ENCODE measurements at places on chromosomes 12 and 14.
A peak's percentile ranks its signal among the peaks of the same experiment; 100 is the strongest.

DNA sequence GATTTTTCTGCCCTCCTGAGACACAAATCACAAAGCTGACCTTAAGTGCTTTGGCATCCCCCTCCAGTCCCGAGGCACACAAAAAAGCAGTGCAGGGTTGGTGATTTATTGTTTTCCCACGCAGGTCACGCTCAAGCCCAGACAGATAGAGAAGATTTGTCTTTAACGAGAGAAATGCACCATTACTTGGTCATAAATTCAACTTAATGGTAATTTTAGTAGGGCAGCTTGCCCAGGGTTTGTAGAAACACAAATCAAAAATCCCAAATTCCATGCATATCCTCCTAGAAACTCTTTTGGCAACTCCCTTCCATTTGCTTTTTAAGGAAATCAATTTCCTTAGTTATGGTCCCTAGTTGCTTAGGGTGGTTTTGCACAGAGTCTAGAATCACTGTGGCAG lies 132.6 kb downstream of the IGF1 start:
- H3K27me3 ChIP-seq, result no peaks in the 10 kb centered on the region
- DNase-seq, result no peak
- no peak overlapping the region for H3K4me3 ChIP-seq
- H3K27ac ChIP-seq, result no peak overlapping the region
- H3K4me1 ChIP-seq, result no peaks in the 10 kb centered on the region
- no peaks in the 10 kb centered on the region for H3K36me3 ChIP-seq

GRCh38 chr12:53254816-53255545 lies 13.1 kb upstream of the ESPL1 start:
- no peaks in the 10 kb centered on the region for H3K27me3 ChIP-seq
- H3K36me3 ChIP-seq, result no peaks in the 10 kb centered on the region
- H3K4me3 ChIP-seq, result no peak overlapping the region
- H3K4me1 ChIP-seq, result peaks cover 41% of the 10 kb centered on the region
- no peak overlapping the region for H3K27ac ChIP-seq

DNA sequence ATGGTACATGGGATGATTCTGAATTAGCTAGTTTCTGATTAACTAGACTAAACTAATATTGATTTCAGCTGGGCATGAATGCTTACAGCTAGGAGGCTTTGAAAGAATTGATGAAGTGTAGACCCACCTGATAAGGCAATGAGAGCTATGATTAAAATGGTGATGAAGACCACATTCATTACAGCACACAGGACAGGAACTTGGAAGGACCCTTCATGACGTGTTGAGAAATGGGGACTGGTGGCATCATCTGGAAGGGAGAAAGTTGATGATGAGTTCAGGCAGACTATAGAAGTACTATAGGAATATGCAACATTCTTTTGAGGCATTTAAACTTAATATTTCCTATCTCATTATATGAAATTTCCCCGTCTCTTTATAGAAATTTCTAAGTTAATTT lies 4.5 kb downstream of the CD69 start:
- H3K27me3 ChIP-seq, result no peaks in the 10 kb centered on the region
- H3K36me3 ChIP-seq, result peaks cover 44% of the 10 kb centered on the region
- H3K27ac ChIP-seq, result no peak overlapping the region
- H3K4me3 ChIP-seq, result peak overlapping the region; percentile 27
- H3K4me1 ChIP-seq, result peaks cover 55% of the 10 kb centered on the region

DNA sequence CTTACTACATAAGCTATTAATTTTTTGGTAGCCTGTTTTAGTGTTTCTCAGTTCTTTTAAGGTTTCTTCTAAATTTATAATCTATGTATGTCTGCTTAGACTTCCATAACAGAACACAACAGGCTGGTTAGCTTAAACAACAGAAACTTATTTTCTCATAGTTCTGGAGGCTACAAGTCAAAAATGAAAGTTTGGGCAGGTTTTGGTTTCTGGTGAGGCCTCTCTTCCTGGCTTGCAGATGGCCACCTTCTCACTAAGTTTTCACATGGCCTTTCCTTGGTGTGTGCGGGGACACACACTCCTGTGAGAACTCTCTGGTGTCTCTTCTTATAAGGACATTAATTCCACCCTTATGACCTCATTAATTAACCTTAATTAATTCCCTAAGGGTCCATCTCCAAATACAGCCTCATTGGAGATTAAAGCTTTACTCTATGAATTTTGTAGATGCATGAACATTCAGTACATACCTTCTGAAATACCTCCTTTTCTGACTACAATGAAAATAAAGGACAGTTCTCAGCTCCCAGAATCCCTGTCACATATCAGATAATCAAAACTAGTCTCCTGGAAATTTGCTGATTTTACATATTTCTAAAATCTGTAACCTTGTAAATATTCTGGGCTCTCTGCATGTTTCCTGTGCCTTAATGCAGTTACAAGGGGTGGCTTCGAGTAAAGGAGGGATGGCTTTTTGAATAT lies 23.2 kb upstream of the BMAL2 start:
- H3K4me1 ChIP-seq, result no peaks in the 10 kb centered on the region
- peaks cover 13% of the 10 kb centered on the region for H3K36me3 ChIP-seq
- H3K27me3 ChIP-seq, result no peaks in the 10 kb centered on the region
- H3K27ac ChIP-seq, result no peak overlapping the region
- no peak for DNase-seq
- H3K4me3 ChIP-seq, result no peak overlapping the region

GRCh38 chr12:44260581-44260980 lies 424.7 kb downstream of the TMEM117 start:
- H3K27ac ChIP-seq, result no peak overlapping the region
- DNase-seq, result no peak
- no peaks in the 10 kb centered on the region for H3K36me3 ChIP-seq

DNA sequence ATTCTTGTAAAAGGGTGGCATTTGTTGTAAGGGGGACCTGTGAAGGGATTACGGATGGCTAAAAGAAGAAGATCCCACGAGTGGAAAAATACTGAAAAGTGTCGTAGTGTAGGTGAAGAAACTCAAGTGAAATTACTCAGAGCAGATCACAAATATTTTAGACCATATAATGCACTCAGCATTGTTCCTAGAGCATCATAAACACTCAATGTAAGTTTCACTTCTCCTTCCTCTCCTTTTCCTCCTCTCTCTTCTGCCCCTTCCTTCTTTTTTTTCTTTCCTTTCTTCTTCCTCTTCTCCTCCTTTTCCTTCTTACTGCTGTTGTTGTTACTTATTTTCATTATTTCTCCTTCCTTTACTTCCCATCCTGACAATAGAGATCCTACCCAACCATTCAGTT lies 445.6 kb downstream of the ADAMTS20 start:
- H3K4me1 ChIP-seq, result no peaks in the 10 kb centered on the region
- no peak for DNase-seq
- no peaks in the 10 kb centered on the region for H3K27me3 ChIP-seq
- no peak overlapping the region for H3K27ac ChIP-seq
- no peaks in the 10 kb centered on the region for H3K36me3 ChIP-seq

- no peak for DNase-seq
- peak overlapping the region; percentile 9 for H3K4me3 ChIP-seq
- H3K27me3 ChIP-seq, result no peaks in the 10 kb centered on the region
- no peaks in the 10 kb centered on the region for H3K36me3 ChIP-seq
- H3K4me1 ChIP-seq, result peaks cover 96% of the 10 kb centered on the region
Observed at GRCh38 chr12:104467346-104467837, 10.6 kb downstream of the CHST11 start.

DNA sequence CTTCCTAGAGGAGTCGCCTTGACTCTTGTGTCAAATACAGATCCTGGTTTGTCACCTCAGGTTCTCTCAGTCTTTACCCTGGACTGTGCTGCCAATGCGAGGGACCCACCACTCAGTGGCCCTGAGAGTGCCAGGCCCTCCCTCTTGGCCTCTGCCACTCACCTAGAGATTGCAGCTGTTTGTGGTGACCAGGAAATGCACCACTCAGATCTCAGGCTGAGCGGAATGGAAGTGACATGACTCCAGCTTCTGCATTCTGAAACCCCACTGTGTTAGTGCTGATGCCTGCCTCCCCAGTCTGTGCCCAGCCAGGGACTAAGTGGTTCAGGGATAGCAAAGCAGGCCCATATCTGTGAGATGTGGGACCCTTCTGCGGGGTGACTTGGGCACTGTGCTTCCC lies 27.8 kb upstream of the NEDD1 start:
- DNase-seq, result no peak
- H3K27me3 ChIP-seq, result peaks cover 4% of the 10 kb centered on the region
- no peak overlapping the region for H3K4me3 ChIP-seq
- H3K4me1 ChIP-seq, result no peaks in the 10 kb centered on the region
- H3K27ac ChIP-seq, result no peak overlapping the region

GRCh38 chr12:130027798-130028197 lies 124.0 kb upstream of the TMEM132D start:
- DNase-seq, result no peak
- H3K36me3 ChIP-seq, result no peaks in the 10 kb centered on the region
- H3K27ac ChIP-seq, result no peak overlapping the region
- no peaks in the 10 kb centered on the region for H3K4me1 ChIP-seq
- H3K27me3 ChIP-seq, result no peaks in the 10 kb centered on the region

GRCh38 chr12:12577786-12578185 lies 15.1 kb upstream of the DUSP16 start:
- no peaks in the 10 kb centered on the region for H3K36me3 ChIP-seq
- DNase-seq, result no peak
- no peak overlapping the region for H3K27ac ChIP-seq

- H3K4me3 ChIP-seq, result no peak overlapping the region
- H3K4me1 ChIP-seq, result peaks cover 12% of the 10 kb centered on the region
- peak; percentile 57 for DNase-seq
- no peaks in the 10 kb centered on the region for H3K27me3 ChIP-seq
- H3K27ac ChIP-seq, result no peak overlapping the region
Observed at GRCh38 chr14:100383727-100384158, 60.6 kb downstream of the SLC25A47 start.

GRCh38 chr14:56324856-56325699 lies 206.9 kb downstream of the PELI2 start:
- no peak overlapping the region for H3K4me3 ChIP-seq
- no peaks in the 10 kb centered on the region for H3K27me3 ChIP-seq
- no peak for DNase-seq
- no peak overlapping the region for H3K27ac ChIP-seq

DNA sequence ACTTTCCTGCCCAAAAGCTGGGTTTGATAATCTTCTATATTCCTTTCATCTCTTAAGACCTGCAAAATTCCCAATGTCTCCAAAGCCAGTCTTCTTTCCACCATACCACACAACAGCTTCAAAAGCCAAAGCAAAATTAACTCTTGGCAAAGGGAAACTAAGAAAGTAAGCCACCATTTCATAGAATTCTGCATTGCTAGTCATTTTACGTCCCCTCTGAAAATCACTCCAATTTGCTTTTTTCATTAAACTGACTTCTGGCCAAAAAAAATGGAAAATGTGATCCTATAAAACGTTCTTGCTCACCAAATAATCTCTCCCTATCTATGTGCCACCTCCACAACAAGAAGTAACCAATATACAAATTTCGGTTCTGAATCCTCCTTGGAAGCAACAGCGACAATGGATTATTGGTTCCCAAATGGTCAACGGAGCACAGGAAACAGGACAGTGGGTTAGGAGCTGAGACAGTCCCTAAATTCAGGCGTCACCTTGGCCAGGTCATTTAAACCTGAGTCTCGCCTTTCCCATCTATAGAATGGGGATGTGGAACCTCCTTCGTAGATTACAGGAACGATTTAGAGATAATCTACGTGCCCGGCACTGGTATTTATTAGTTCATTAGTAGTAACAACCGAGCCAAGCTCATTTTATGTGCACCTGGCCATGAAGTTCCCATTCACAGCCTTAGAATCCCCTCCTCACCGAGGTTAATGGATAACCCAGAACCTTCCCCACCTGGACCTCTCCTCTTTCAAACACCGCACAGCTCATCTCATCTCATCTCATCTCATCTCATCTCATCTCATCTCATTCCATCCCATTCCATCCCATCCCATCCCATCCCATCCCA lies 1.2 kb downstream of the NT5DC3 start:
- DNase-seq, result no peak
- H3K27ac ChIP-seq, result no peak overlapping the region
- H3K27me3 ChIP-seq, result no peaks in the 10 kb centered on the region

DNA sequence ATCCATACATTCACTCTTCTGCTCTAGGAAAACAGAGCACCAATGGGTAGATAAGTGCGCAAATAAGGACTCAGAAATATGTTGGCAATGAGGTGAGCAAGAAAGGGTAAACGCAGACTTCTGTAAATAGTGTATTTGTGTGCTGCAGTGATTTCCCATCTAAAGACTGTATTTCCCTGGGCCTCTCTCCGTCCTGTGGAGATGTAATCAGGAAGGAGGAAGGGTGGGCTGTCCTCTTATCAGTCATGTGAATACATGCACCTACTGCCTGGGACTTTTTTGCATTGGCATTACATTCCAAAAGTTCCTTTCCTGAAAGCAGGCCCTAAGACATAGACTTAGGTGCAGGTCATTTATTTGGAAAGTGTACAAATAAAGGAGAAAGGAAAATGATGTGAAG lies 114.5 kb downstream of the OTOGL start:
- H3K36me3 ChIP-seq, result no peaks in the 10 kb centered on the region
- H3K4me1 ChIP-seq, result no peaks in the 10 kb centered on the region
- H3K4me3 ChIP-seq, result no peak overlapping the region
- DNase-seq, result no peak
- no peak overlapping the region for H3K27ac ChIP-seq

DNA sequence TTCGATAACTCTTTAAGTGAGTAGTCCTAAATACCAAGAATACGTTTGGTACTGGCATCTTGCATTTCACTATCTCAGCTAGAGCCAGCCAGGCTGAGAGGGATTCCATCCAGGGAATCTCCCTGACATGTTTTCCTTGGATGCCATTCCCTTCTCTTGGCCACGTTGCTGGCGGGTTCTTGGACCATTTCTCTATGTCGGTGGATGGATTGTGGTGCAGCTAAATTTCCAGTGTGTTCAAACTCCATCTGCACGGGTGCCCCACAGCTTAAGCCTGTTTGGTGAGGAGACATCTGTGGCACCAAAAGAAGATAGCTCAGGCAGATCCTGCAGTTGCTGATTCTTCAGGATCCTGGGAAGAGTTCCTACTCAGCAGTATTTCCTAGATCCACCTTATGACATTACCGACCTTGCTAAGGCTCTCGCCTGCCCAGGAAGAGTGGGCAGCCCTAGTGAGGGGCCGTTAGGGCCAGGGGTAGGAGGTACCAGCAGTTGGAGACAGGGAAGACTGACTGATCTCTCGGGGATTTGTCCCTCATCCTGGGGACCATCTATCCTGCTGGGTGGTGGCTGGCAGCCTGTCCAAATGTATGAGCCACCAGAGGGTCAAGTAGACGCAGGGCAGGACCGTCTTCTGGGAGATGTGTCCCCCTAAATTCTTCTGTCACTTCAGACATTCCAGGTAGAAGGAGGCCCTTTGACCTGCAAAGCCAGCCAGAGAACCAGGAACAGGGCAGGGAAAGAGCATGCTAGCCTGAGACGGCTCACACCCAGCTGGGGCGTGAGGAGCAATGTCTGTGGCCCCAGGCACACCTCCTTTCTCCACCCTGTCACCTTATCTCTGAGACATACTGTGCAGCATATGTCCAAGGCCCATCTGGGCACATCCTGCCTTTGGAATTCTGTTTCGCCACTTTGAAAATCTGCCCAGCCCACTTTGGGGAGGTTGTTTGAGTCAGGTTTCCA lies 72.6 kb upstream of the CAPRIN2 start:
- no peak for DNase-seq
- no peak overlapping the region for H3K27ac ChIP-seq
- peaks cover 6% of the 10 kb centered on the region for H3K4me1 ChIP-seq
- H3K4me3 ChIP-seq, result no peak overlapping the region
- no peaks in the 10 kb centered on the region for H3K36me3 ChIP-seq

Measured in CD8-positive, alpha-beta memory T cell (primary cell).